Progenitor cell of endocrine pancreas (in vitro differentiated cells): ENCODE measurements at places on chromosomes 3 and 15.

GRCh38 chr15:76310475-76311099 is 682 bp downstream of the ETFA start:
- no peak for DNase-seq

DNA sequence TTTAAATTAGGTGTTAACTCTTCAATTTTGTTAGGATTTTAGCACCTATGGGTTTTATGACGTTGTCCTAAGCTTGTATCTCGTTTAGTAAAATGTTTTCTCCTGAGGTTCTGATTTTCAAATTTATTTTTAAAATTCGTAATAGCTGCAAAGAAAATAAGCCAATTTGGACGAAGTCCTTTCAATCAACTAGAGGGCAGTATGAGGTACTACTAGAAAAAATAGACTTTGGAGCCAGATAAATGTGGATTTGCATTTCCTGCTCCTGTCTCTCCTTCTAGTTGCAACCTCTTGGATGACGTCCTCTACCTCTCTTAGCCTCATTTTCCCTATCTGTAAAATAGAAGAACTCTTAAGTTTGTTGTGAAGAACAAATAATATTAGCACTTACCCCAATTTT is 81.1 kb downstream of the SLTM start:
- no peak for DNase-seq

DNA sequence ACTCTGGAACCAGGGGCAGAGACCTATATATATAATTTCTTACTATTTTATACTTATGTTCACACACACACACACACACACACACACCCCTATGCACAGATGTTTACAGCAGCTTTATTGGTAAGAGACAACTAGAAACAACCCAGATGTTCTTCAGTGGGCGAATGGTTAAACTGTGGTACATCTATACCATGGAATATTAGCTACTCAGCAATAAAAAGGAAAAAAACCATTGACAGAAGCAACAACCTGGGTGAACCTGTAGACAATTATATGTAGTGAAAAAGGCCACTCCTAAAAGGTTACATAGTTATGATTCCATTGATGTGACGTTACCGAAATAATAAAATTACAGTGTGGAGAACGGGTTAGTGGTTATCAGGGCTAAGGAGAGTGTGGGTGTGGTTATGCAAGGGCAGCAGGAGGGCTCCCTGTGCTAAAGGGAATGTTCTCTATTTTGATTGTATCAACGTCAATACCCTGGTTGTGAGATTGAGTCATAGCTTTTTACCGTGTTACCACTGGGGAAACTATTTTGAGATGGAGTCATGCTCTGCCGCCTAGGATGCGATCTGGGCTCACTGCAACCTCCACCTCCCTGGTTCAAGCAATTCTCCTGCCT is 85.5 kb downstream of the FLNB start:
- no peak for DNase-seq

DNA sequence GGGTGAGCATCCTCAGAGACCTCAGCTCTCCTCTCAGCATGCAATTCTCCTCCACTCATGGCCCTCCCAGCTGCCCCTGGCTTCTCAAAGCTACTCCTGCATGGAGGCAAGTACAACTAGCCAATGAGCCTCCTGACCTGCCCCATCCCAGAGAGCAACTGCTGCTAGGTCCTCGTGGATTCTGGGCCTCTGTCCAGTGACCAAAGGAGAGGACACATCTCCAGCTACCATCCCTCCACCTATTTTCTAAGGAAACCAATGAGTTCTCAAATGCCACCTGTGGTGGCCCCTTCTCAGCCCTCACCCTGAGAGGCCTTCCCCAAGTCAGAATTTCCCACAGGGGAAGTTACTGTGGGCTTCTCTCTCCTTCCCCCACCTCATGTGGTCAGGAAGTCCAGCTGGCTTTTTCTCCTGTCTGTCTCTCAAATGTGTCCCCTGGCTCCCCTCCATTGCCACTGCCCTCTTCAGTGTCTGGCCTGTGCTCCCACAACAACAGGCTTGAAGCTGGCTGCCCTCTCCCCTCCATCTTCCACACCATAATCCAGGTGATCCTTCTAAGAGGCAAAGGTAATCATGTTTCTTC is 43.0 kb downstream of the LIPC start:
- no peak for DNase-seq
